Cerebellar nuclear complex (tissue), 1 donor: ENCODE measurements at places on chromosomes 7 and 10.

DNA sequence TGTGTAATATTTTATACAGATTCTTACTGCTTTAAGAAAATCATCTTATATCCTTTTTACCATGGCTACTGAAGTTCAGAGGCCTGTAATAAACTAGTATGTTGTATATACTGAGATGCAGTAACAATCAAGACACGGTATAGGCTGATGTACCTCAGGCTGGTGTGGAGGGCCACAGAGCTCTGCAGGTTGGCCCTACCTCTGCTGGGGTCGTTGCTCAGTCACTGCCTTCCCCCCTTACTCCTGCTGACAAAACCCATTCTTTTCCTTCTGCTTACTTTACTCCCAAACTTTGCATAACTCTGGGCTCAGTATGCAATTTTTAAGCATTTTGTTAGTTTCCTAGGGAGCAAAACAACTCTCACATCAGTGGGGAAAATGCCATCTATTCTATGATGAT lies 200.1 kb upstream of the FOXP2 start:
- no peak for DNase-seq

DNA sequence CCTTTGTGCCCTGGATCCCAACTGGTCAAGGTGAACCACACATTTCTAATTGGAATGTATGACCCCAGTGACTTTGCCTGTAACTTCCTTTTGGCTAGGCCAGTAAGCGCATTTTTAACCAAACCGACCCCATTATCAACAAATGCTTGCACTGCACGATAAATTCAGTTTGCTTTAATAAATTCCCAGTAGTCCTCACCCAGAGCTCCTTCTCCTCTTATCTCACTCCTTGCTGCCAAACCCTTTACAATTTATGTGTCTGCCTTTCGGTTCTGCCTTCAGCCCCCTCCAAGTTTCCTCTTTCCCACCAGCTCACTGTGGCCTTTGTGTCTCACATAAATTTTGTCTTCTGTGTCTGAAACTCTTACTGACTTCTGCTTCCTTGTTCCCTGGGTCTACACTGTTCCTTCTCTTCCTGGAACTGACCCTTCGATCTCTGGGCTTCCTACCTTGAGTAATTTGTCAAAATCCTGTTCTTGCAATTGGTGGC lies 59.0 kb downstream of the TBXAS1 start:
- no peak for DNase-seq

DNA sequence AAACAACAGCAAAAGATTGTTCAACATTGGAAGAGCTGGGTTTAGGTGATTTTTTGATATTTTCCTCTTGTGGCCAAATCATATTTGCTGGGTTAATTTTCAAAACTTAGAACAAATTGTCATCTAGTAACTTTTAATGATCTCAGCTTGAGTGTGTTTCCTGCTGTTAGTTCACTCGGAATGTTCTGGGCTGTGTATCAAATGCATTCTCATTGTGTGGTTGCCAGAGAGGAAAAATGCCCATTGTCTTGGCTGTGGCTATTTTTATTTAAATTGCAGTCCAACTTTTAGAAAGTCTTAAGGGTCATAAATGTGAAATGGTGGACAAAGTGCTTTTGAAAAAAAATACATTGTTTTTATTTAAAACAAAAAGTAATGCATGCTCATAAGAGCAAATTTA lies 542.0 kb downstream of the TNS3 start:
- no peak for DNase-seq

GRCh38 chr7:123974326-123974908 lies 49.4 kb downstream of the SPAM1 start:
- DNase-seq: no peak

DNA sequence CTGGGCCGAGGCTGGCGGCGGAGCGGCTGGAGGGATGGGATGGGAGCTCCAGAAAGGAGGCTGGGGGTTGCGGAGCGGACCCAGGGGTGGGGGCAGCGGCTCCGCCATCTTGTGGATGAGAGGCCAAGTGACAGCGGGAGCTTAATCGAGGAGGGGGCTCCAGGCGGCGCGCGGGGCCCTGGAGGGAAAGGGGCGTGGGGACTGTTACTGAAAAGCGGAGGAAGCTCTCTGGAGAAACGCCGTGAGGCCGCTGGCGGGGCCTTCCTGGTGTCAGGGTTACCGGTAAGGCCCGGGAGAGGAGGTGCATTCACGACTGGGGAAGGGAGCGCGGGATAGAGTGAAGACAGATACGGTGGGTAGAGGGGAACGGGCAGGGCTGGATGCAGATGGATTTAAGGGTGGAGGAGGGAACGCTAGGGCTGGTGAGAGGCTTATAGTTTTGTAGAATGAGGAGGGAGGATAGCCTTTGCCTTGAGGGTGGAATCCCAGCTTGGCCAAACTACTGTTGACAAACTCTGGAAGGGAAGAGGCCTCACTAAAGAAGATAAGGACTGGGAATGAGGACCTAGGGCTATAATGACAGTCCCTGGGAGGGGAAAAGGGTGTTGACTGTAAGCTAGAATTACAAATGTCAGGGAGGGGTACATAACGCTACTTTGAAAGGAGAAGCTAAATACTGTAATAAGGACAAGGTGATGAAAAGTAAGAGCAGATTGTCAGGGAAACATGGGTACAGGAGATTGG lies 535 bp downstream of the BTRC start:
- DNase-seq: no peak

- DNase-seq: no peak
These were observed 2.3 kb downstream of the HNRNPA2B1 start for GRCh38 chr7:26198133-26198780.

- DNase-seq: no peak
These were observed 11.2 kb downstream of the AVL9 start for GRCh38 chr7:32506266-32507054.

DNA sequence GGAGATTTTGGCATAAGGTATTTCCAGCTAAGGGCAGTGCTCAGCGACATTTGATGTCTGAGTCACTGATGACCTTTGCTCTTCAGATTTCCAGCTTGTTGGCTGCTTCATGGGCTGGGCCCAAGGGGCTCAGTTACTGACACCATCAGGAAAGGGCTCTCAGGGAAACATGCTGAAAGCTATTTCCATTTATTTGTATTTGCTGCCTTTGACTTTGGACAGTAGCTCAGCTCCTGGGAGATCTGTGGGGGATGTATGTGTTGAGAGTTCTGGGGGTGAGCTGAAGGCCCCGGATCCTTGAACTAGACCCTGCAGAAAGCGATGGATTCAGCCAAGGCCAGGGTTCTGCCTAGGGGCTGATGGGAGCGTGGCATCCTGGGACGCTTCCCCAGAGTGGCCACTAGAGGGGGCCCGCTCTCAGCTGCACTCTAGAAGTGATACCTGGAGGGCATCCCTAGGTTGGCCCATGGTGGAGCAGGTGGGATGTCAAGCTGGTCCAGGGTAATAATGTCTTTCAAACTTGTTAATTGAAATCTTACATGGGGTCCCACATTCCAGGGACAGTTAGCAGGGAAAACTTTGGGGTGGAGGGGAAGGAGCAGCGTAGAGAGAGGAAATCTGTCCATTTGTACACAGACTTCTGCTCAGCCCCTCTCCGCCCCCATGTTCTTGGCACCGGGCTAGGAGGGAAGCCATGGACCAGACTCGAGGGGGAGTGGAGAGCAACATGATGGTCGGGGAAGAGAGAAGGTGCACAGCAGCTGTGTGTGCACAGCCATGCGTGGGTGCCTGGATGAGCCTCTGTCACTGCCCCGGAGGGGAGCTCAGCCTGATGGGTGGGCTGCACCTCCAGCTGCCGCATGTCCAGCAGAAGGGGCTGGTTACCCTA lies 3.0 kb upstream of the BTBD16 start:
- DNase-seq: no peak

GRCh38 chr7:48976253-48976652 lies 51.9 kb downstream of the CDC14C start:
- no peak for DNase-seq

GRCh38 chr10:6694447-6695140 lies 114.5 kb upstream of the PRKCQ start:
- DNase-seq: no peak

GRCh38 chr7:47622946-47623640 lies 41.2 kb upstream of the TNS3 start:
- no peak for DNase-seq
